Trophoblast cell (in vitro differentiated cells and primary cell): ENCODE measurements at places on chromosomes 3 and 15.

GRCh38 chr3:4985330-4986174 lies 6.3 kb downstream of the BHLHE40 start:
- DNase-seq, result peak; percentile 97

DNA sequence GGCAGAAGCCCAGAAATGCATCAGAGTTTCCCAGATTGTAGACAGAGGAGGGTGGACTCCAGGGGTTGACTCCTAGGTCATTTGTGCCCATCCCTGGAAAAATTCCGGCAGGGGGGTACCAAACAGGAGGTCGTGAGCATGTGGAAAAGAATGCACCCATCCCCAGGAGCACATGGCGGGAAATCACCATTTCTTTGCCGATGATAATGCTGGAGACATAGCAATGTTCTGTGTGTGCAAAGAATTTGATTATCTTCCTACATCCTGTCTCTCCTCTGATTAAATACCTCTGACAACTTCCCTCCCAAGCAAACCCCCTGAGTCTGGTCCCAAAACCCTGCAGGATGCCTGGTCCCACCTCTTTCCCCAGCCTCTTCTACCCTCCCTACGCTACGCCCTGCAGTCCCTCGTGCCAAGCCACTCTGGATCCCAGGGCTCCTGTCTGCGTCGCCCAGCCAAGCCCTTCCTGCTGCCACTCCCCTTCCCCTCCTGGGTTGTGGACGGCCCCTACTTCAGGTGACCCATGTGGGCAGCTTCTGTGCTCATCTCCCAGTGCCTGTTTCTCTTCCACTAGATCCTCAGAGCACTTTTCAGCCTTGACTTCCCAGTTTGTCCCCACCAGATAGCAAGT lies 15.8 kb downstream of the WNT7A start:
- DNase-seq, result no peak

DNA sequence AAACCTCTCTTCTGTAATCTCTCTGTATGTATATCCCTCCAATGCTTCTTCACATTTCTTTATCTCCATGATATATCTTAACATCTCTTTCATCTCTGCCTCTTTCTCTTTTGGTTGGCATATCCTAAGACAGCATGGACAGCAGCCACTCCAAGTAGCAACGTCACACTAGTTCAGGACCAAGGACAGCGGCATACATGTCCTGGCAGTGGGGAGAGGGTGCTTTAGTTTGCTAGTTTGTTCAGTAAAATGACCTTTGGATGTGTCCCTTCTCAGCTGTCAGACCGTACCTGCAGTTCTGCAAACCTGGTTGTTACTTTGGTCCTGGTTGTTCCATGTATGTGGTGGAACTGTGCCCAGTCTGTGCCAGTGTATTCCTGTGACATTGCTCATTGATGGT lies 225.6 kb upstream of the ROPN1 start:
- peak; percentile 41 for DNase-seq

GRCh38 chr3:106255870-106256248 lies 387.0 kb upstream of the CBLB start:
- no peak for DNase-seq

DNA sequence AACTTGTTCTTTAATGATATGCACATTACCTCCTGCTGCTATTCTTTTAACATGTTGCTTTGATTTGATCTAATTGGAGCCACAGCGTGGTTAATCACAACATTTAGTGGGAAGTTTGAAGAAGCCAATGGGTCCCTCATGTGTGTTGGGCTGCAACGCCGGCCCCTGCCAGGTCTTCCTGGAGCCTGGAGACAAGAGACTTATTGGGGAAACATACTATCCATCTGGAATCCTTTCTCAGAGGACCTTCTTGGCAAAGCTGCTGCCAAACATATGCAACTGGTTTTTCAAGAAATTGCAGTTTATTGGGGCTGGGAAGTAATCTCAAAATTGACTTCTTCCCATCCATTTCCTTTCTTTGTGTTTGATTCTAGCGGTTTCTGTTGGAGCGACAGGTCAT lies 396.3 kb upstream of the PROK2 start:
- DNase-seq, result no peak
